ENCODE measurements at places on chromosomes 6 and 20.

DNA sequence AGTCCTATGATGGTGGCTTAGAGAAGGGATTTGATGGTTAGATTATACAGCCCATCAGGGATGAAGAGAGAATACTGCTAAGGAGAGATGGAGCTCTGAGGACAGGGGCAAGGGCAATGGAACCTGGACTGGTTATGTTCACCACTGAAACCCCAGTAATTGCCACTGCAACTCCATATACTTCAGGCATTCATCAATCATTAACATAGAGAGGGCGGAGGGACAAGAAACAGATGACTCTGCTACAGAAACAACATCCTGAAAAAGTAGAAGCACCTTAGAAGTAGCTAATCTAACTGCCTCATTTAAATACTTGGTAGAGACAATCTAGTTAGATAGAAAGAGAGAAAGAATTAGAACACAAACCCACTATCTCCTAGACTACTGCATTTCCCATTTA is 89.8 kb downstream of the MDN1 start:
- DNase-seq: no peak

- no peak for DNase-seq
Observed at GRCh38 chr20:16261733-16262273, 311.4 kb downstream of the KIF16B start.

DNA sequence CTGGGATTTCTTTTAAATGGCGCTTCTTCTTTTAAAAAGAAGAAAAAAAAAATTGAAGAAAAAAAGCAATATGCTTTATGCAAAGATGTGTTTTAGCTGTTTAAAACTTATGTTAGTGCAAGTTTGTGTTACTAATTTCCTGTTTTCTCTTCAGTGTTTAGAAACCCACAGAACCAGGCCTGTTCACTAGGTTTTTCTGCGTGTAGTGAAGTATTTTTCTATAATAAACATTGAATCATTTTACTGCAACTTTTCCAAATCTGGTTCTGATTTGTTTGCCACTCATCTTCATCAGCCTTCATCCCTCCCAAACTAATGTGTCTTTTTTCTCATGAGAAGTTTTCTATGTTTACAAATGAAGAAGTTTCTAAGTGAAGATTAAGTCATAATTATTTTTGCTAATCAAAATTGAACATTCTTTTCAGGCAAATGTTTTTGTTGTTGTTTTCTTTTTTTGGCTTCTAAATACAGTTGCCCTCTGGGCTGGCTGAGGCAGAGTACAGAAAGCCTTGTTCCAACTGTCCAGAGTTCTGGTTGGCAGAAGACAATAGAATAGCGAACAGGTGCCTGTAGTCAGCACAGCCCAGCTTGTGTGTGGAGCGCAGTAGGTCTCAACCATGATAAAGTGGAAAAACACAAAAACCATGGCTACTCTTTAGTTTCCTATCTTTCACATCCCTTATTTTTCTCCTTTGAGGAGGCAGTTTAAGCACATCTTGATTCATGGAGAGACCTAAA is 14.5 kb downstream of the ZNF76 start:
- no peak for DNase-seq

DNA sequence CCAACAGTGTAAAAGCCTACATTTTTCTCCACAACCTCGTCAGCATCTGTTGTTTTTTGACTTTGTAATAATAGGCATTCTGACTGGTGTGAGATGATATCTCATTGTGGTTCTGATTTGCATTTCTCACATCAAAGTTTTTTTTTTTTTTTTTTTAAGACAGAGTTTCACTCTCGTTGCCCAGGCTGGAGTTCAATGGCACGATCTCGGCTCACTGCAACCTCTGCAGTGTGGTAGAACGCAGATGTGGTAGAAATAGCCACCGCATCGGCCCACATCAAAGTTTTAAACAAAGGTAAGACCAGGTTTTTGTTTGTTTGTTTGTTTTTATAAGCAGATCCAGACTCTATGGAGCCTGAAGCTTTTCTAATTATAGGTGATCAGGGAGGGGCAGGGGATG is 12.7 kb upstream of the PPP1R3G start:
- DNase-seq: no peak

DNA sequence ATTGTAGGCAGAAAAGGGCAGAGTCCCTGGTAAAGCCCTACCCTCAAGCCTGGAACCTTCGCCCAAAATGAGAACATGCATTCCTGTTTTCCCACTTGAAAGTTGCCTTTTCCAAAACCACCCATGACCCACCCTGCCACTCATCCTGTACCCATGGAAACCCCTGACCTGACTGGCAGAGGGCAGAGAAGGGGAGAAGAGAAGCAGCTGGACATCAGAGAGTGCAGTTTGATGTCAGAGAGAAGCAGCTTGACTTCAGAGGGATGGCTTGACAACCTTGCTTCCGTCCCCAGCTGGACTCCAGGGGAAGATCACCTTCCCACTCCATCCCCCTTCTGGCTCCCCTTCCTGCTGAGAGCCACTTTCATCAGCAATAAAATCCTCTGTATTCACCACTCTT is 123.6 kb upstream of the SHLD1 start:
- no peak for DNase-seq

DNA sequence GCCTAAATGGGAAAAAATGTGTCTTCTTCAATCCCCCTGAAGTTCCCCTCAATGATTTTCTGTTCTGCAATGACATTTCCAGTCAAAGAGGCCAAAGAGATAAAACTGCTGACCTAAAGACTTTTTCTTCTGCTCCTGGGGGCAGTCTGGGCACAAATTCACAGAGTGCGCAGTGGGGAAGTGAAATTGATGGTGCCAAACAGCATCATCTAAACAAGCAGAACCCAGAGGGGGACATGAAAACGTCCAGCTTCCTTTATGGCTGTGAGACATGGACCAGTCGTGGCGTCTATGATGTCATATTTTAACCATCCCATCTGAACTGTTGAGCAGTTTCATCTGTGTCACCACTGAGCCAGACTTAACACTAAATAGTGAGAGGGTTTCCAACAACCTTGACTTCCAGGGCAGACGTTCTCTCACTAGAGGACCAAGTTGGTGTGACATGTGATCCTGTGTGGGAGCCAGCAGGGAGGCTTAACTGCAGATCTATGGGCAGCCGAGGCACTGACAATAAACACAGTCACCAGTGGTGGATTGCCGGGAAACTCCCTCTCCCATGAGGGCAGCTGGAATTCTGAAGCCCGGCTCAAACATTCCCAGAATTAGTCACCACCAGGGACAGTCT is 12.4 kb downstream of the SCML4 start:
- no peak for DNase-seq

DNA sequence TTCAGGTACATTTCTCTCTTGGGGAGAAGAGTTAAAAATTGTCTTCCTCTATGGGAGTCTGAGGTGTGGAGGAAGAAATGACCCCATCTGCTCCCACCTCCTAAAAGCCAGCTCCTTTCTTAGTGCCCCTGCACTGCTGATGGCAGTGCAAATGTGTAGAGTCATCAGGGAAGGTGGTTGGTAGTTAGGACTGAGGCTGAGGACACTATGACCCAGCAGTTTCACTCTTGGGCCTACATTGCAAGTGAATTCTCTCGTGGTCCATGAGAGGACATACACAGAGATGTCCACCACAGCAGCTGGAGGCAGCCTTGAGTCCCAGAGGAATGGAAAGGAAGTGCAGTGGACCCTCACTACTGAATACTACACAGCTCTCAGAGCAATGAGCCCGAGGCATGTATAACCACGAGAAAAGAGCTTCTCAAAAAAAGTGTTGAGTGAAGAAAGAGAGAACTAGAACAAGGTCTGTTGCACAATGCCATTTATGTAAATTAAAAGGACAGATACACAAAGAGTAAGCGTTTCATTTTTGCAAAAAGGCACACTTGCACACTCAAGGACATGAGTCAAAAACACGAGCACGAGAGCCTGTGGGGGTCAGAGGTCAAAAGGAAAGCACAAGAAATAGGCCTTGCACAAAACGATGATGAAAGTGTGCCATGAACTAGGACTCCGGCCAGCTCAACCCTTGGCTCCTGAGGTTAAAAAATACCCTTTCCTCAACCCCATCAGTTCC is 308.2 kb upstream of the PRND start:
- DNase-seq: no peak

DNA sequence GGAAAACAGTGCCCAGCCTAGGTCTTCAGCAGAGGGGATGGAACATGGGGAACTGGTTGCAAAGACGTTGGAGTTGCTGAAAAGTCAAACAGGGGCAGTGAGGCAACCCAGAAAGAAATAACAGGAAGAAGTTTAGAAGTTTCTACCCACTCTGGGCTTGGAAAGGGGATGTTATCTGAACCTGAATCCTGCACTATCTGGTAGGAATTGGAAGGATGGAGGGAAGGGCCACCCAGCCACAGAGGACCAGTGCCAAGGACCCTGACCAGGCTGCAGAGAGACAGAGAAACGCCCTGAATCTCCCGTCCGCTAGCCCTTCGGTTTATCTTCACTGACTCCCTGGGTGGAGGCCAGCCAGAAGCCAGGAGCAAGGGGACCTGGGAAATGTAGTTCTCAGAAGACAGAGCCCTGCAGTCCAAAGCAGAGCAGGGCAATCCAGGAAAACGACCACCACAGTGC is 217.3 kb upstream of the RREB1 start:
- DNase-seq: no peak

DNA sequence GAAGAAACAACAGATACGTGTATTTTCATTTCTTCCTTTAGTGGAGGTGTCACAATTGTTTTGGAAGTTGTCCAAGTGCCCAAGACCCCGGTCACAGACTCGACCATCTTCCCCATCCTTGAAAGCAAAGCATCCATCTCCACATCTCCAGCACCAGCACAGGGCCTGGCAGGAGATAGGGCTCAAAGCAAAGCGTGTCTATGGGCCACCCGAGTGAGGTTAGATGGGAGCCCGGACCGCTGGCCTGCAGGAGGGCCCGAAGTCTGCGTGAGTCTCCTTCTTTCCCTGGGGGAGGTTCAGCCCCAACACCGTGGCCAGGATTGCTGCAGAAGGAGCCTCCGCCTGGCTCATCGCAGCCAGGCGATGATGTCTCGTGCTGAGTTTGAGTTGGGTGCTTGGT is 83.5 kb upstream of the SULF2 start:
- no peak for DNase-seq

- no peak for DNase-seq
Observed at GRCh38 chr6:164744301-164744700, 565.1 kb downstream of the C6orf118 start.

DNA sequence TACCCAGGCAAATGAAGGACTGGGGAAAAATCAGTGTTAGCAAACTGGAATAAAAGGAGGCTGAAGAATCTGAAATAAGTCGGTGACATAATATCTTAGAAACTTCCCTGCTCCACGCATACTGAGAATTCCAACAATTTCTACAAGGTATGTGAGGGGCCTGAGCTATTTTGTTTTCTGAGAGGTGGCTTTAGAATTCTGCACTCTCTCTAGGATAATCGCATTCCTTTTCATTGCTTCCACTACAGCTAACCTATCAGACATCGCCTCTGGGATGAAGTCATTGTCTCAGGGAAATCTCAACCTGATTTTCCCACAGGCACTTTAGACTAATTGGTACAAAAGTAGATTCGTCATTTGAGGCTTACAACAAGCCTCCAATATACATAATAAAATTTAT is 740.8 kb downstream of the PHF3 start:
- no peak for DNase-seq

GRCh38 chr6:31422587-31422986 is 19.2 kb downstream of the MICA start:
- no peak for DNase-seq

DNA sequence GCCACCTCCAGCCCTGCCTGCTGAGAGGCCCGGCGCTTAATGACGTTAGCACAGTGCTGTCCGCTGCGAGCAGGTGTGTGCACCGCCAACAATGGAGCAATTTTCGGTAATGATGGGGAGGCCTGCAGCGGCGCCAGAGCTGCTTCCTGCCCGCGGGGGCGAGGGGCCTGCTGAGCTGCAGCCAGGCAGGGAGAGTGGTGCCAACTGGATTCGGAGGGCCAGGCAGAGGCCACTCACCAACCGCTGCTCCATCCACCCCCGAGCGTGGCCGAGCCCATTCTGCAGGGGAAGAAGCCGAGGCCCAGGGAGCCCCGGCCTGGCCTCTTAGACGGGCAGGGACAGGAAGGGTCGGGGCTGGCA is 9.6 kb downstream of the HRH3 start:
- no peak for DNase-seq

GRCh38 chr6:56380476-56380875 is 133.1 kb upstream of the COL21A1 start:
- no peak for DNase-seq

- DNase-seq: no peak
Observed at GRCh38 chr6:125985522-125985921, 818 bp upstream of the TRMT11 start.

DNA sequence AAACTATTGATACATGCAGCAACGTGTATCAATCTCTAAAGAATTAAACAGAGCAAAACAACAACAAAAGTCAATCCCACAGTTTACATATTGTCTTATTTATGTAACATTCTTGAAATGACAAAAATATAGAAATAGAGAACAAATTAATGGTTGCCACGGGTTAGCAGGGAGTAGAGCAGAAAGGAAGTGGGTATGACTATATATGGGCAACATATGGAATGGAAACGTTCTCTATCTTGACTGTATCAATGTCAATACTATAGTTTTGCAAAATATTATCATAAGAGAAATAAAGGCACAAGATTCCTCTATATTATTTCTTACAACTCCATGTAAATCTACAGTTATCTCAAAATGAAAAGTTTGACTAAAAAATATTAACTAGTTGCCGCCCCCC is 12.8 kb downstream of the AK9 start:
- no peak for DNase-seq

- DNase-seq: no peak
Observed at GRCh38 chr6:91291071-91291470, 704.2 kb upstream of the MAP3K7 start.

DNA sequence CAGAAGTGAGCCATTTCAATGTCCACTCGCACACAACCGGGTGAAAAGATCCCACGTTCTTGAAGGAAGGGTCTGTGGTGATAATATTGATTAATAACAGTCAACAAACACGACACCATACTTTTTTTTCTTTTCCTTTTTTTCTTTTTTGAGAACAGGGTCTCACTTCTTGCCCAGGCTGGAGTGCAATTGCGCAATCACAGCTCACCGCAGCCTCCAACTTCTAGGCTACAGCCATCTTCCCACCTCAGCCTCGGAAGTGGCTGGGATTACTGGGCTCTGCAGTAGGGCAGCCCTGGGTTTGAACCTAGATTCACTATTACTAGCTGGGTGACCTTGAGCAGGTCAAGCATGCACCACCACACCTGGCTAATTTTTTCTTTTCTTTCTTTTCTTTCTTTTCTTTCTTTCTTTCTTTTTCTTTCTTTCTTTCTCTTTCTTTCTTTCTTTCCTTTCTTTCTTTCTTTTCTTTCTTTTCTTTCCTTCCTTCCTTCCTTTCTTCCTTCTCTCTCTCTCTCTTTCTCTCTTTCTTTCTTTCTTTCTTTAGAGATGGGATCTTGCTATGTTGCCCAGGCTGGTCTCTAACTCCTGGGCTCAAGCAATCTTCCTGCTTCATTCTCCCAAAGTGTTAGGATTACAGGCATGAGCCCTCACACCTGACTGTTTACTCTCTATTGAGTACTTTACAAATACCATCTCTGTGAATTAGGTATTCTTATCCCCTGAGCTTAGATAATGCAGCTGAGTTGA is 123.9 kb downstream of the SNX5 start:
- no peak for DNase-seq

DNA sequence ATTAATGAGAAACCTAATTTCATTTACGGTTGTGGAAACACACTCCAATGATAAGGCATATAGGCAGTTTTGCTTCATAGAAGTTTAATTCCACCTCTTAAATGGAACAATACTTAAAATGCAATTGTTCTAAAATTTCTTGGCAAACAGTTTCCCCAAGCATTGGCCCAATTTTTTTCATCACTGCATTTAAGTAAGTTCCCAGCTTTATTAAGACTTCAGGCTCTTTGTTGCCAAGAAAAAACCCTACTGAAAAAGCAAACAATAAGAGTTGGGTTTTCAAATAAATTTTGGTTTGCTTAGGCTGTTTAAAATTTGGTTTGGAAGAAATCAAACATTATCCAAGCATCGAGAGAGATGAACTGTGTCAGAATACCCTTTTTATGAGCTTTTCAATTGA is 690.9 kb upstream of the NRSN1 start:
- no peak for DNase-seq
